ENCODE measurements at places on chromosomes 12 and 14. TPM values are rescaled to one million over a fixed set of nuclear protein-coding genes. Genes with fewer than 3 reads are reported as not detected.

DNA sequence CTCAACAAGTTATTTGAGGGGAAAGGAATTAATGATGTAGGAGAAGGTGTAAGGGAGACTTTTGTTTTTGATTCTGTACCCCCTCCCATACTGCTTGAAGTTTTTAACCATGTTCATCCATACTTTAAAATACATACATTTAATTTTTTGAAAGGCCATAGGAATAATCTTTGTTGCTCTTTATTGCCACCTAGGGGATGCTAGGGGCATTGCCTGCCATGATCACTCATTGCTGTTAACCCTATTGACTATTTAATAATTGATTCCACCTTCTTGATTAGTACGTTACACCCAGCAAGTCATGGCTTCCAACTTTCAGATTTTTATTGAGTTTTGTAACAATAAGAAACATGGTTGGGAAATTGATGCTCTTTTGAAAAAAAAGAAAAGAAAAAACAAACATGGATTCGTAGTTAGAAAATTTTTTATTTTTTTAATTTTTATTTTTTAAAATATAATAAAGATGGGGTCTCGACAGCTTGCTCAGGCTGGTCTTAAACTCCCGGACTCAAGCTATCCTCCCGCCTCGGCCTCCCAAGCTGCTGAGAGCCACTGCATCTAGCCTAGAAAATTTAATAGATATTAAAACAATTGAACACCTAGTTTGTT, 8.5 kb upstream of the PRKAB1 start:
- DNase-seq: peak; percentile 28

GRCh38 chr14:98200601-98201000, 1071.4 kb downstream of the BCL11B start:
- DNase-seq: no peak

DNA sequence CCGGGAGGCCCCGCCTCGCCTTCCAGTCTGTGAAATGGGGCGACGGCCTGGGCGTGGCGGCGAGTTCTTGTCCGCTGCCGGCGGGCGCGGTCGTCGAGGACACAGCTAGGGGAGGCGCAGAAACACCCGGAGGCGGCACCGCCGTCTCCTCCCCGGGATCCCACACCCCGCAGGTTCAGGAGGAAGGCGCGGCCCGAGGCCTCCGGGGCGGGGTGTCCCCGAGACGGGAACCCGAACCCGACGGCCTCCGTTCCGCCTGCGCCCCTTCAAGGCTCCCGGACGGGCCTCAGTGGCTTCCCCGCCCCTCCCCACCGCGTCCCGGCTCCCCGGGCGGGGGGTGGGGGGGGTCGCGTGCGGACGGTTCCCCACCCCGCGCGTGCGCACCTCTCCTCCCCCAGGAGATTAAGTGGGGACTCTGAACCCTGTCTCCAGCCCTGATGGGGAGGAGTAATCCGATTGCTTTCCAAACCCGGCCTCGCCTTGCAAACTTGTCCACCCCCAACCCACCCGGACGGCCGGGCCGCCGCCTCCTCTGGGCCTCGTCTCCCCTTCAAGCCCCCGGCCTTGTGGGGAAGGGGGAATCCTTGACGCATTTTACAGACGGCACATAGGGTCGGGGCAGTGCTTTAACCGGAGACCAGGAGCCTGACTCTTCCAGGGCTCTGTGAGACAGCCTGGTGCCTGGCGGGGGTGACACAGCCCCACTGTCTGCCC, 35.3 kb upstream of the ANKRD9 start:
- DNase-seq: no peak

DNA sequence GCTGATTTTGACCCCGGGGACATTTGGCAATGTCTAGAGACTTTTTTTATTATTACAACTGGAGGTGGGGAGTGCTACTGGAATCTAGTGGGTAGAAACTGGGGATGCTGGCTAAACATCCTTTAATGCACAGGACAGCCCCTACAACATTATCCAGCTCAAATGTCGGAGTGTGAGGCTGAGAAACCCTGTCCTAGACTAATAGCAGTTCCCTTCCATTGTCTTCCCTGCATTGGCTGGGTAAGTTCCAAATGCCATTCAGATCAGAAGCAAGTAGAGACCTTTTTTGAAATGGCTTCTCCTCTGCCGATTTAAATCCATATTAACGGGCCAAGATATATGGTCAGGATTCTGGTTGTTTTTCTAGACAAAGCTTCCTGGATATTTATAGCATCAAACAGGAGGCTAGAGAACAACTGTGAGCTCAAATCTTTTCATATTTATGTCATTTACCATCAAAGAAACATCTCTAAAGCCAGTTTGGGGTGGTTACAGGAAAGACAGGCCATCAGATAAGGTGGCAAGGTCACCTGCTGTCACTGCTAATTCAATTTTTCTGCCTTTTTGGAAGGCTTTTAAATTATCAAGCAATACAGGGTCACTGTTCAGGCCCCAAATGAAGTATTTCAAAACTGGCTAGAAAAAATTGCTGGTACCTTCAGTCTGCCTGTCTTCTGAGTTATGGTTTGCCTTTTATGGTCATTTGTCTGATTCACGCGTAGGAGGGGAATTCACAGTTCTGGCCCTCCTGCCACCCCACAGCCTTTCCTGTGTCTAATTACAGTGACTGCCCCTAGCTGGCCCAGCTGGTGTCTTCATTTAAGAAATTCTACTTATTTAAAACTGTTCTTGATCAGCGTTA, 20.1 kb upstream of the AKAP5 start:
- peak; percentile 64 for DNase-seq

DNA sequence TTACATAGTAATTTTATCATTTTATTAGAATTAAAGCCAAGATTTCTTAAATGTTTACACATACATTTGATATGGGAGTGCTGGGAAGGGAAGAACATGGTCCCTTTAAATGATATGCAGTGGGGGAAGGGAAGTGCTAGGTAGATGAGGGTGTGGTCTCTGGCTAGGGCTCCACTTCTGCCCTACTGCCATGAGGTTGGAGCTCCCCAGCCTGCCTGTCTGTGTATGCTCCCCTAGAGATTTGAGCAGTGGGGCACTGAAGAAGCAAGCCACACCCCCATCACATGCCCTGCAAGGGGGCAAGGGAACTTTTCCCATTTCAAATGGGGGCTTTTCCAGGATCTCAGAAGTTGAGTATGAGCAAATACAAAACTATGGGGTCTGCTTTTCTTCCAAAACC, 25.5 kb downstream of the CLECL1 start:
- no peak for DNase-seq

Gene FAM186B
- not detected for total RNA-seq

GRCh38 chr14:53411125-53411524, 258.0 kb upstream of the DDHD1 start:
- no peak for DNase-seq

- DNase-seq: no peak
Observed at GRCh38 chr12:28954333-28954732, 194.7 kb upstream of the FAR2 start.

Gene CELA1
- not detected for total RNA-seq

Gene ARHGEF25
- total RNA-seq: 4.6 TPM

- DNase-seq: peak; percentile 71
Observed at GRCh38 chr14:80419345-80419744, 208.0 kb upstream of the DIO2 start.

Gene NPFF
- total RNA-seq: not detected

All from G401 (cell line).